ENCODE measurements at places on chromosomes 12 and 14.
A peak's percentile ranks its signal among the peaks of the same experiment; 100 is the strongest.

- DNase-seq = no peak
Measured at GRCh38 chr14:51780741-51781140, 79.7 kb upstream of the GNG2 start.

DNA sequence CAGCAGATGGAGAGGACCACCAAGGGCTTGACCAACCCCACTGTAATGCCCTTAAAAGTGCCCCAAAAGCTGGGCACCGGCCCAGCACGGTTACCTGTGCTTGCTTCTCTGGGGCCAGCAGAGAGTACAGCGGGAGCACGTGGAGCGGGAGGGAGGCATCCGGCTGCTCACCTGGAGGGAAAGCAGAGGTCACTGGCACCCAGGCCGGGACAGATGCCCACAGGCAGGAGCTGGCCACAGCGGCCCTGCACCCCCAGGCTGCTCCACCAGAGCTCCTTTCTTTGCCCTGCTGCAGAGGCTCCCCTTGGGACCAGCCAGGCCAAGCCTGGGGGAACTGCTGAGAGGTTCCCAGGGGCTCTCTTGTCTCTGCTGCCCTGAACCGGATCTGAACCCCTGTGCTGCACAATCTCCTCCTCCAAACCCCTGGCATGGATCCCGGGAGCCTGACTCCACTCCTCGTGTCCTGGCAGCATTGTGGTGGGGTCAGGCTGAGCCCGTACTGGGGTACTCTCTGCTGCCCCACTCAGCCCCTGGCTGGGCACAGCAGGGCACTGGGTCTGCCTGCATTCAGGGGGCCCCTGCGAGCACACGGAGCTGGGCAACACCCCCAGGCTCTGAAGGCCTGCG lies 24.0 kb downstream of the DHX37 start:
- no peak for DNase-seq

GRCh38 chr14:102184316-102185035 lies 44.8 kb downstream of the WDR20 start:
- peak; percentile 52 for DNase-seq

GRCh38 chr12:86670986-86671385 lies 414.8 kb upstream of the MGAT4C start:
- DNase-seq = no peak

- no peak for DNase-seq
Measured at GRCh38 chr12:52256584-52256935, 17.9 kb upstream of the KRT86 start.

DNA sequence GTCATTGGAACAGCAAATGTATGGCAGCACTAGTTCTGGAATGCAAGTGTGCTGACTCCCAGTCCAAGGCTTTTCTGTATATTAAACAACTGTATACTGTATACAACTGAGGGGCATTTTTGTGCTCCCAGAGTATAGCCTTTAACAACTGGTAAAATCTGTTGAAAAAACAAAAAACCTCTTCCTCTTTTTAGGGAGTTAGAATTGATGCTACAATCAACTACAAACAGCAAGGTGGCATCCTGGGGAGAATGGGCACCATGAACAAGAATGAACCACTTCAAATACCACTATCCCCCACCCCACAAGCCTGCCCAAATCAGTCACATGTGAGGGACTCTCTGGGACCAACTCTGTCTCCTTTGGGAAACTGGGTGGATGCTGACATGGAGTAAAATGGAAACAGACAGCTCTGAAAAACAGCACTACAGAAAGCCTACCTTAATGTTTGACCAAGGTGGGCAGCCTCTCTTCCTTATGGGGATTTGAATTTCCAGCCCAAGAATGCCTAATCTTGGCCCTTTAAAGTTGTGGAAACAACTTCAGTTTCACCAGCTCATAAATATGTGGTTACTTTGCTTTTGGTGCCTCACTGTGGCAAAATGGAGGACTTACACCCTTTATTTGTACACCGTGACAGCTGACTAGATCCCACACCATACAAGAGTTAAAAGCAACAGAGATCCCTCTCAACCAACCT lies 7.5 kb downstream of the VTI1B start:
- DNase-seq = peak; percentile 27

GRCh38 chr12:104464899-104465298 lies 8.2 kb downstream of the CHST11 start:
- DNase-seq = no peak

GRCh38 chr12:25929142-25929541 lies 29.3 kb upstream of the RASSF8 start:
- DNase-seq = no peak

- no peak for DNase-seq
Measured at GRCh38 chr12:23611320-23611719, 338.1 kb downstream of the SOX5 start.

DNA sequence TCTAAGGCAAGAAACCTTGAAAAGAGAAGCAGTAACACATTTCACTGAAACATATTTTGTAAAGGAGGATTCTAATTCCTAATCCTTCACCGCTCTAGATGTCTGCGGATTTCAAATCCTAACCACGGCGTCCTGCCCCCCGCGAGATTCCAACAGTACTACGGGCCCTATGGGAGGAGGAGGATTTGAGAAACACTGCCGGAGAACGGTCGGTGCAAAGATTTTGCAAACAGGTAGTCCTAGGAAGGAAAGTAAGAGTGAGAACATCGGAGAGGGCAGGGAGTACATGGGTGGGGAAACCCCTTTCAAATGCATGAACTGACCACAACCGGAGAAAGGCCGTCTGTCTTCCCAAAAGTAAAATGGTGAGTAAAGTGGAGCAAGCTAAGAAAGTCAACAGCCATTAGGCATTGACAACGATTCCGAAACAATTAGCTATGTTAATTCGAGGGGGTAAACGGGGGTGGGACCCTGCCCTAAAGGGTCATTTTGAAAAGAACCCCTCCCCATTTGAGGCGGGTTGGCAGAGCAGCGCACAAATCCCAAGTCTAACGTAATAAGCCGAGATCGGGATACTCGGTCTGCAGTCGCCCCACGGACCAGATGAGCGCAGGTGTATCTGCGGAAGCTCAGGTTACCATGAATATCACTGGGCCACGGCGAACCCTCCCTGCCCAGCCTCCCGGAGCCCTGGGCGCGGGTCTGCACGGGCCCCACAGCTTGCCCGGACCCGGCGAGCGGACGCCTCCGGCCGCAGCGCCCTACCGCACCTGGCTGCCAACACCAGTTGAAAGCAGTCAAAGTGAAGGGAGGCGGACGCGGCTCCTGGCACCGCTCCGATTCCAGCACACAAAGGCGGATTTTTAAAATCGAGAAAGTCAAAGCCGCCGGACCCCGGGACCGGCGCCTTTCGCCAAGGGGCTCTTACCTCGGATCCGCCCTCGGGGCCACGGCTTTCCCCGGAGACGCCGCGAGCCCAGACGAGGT lies 662 bp downstream of the EPS8 start:
- DNase-seq = peak; percentile 14

DNA sequence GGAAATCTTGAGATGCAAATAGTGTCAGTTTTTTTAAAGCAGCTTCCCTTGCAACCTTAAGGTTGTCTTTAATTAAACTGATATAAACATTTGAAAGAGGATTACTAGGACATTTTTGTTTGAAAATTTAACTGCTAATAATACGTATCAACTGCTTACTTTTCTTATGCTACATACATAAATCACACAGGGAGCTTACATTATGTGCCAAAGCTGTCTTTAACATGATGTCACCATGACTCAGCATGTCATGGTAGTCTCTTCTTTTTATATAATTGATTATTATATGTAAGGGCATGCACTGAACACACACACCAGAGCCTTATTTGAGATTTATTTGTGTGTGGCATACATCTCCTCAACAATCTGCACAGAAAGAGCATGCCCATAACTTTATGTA lies 63.0 kb upstream of the PTHLH start:
- DNase-seq = no peak

DNA sequence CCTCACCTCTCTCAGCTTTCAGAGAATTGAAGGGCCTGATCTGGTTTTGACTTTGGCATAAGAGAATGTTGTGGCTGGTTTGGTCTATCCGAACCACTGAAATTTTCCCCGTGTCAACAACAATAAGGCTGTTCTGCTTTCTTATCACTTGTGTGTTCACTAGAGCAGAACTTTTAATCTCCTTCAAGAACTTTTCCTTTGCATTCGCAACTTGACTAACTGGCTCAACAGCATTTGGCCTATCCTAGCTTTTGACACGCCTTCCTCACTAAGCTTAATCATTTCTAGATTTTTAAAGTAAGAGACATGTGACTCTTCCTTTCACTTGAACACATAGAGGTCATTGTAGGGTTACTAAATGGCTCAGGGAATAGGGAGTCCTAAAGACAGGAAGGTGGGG lies 25.9 kb upstream of the EDDM3A start:
- no peak for DNase-seq

- DNase-seq = no peak
Measured at GRCh38 chr14:39673270-39673711, 241.1 kb upstream of the FBXO33 start.

DNA sequence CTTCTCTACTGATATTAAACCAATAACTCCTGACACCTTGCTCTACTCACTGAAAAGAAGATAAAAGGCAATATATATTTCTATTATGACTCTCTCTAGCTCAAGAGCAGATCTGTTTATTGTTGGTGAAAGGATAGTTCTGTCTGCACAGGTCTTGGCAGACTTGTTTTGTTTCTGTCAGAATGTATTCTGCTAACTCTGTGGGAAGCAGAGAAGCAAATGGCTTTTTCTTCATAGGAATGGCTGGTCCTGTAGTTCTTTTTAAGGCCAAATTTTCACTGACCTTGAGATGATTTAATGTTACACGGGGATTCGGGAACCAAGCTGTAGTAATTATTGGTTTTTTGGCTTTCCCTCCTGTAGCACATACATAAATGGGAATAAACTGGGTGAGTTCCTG lies 512.1 kb downstream of the DIO2 start:
- no peak for DNase-seq

- no peak for DNase-seq
Measured at GRCh38 chr14:102866982-102867761, 55.3 kb upstream of the AMN start.

DNA sequence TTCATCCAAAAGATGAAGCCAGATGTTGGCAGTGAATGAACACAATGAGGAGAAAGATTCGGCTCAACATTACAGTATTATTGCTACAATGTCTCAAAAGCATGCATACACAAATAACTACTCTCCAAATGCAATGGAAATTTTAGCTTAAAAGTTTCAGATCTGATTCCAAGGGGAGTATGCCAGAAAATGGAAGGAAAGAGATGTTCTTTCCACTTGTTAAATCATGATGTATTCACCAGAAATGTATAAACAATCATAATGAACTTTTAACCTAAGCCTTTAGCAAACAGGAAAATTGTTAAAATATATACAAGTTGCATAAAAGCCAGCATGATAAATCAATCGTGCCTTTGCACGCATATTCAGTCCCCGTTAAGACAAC lies 62.1 kb downstream of the SH2B3 start:
- no peak for DNase-seq

- no peak for DNase-seq
Measured at GRCh38 chr14:32428875-32429274, 99.8 kb downstream of the AKAP6 start.

DNA sequence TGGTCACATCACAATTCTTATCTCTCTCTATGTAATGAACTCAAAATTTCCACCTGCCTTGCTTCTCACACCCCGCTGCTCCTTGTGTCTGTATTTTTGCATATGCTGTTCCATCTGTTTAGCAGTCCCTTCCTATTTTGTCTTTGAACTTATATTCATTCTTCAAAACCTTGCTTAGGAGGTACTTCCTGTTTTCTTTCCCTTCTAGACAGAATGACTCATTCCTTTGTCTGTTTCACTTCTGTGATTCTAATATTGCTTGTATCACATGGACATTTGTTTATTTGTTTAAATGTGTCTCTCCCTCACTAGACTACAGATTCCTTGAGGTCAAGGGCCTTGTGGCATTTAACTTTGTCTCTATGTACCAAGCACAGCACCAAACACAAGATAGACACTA lies 424.2 kb downstream of the ETNK1 start:
- DNase-seq = no peak

- DNase-seq = no peak
Measured at GRCh38 chr12:13843841-13844240, 137.6 kb downstream of the GRIN2B start.

DNA sequence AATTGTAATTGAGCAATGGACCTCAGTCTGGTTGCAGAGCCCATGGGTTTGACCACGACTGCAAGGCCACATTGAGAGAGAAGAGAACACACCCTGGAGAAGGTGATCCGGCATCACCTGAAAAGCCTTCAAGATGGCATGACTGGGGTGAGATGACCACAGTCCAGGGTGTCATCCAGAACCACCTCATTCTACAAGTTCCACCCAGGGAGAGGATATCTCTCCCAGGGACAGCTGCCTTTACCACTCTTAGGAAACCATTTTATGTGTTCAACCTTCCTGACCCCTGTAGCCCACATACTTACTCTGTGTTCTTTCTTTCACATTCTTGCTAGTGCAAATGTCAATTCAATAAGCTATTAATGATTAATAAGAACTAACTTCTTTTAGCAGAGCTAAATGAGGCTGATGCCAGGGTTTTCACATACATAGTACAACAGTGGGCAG lies 43.4 kb upstream of the CPM start:
- DNase-seq = no peak

GRCh38 chr12:117360551-117361346 lies 677 bp downstream of the NOS1 start:
- no peak for DNase-seq

DNA sequence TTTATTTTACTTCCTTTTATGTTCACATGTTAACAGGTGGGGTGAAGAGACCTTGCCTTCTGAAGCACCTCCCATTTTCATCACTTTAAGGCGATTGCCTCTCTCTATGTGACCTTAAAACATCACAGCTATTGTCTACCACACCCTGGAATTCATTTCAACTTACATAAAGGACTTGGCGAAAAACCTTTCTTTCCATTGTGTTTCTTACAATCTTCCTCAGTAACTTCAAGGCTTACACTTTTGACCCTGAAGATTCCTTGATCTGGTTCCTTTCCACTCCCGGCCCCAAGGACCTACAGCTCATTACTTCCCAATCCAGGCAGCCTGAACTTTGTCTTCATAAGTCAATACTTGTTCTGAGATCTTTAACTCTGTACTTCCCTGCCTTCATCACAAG lies 443.3 kb downstream of the ADAMTS20 start:
- no peak for DNase-seq

- no peak for DNase-seq
Measured at GRCh38 chr12:52215587-52216031, 17.4 kb upstream of the KRT7 start.

DNA sequence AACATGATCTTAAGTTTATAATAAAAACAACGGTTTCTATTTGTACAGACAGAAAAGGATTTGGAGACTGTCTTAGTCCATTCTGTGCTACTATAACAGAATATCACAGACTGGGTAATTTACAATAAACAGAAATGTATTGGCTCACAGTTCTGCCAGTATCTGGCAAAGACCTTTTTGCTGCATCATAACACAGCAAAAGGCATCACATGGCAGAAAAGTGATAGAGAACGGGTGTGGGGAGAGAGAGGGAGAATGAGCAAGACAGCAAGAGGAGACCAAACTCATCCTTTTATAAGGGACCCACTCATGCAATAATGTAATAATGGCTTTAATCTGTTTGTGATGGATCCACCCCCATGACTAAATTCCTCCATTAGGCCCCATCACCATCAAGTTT lies 17.0 kb upstream of the NUDT4 start:
- DNase-seq = no peak

- no peak for DNase-seq
Measured at GRCh38 chr14:32004300-32004699, 72.8 kb upstream of the ARHGAP5 start.

GRCh38 chr12:125296701-125297100 lies 231.5 kb downstream of the AACS start:
- no peak for DNase-seq

- DNase-seq = no peak
Measured at GRCh38 chr14:95547626-95548327, 12.9 kb downstream of the GLRX5 start.

- DNase-seq = no peak
Measured at GRCh38 chr12:93788853-93789252, 111.7 kb downstream of the CRADD start.
